ENCODE measurements at places on chromosomes 7 and 10.

GRCh38 chr10:77381750-77382149 lies 255.9 kb downstream of the KCNMA1 start:
- no peak for DNase-seq

DNA sequence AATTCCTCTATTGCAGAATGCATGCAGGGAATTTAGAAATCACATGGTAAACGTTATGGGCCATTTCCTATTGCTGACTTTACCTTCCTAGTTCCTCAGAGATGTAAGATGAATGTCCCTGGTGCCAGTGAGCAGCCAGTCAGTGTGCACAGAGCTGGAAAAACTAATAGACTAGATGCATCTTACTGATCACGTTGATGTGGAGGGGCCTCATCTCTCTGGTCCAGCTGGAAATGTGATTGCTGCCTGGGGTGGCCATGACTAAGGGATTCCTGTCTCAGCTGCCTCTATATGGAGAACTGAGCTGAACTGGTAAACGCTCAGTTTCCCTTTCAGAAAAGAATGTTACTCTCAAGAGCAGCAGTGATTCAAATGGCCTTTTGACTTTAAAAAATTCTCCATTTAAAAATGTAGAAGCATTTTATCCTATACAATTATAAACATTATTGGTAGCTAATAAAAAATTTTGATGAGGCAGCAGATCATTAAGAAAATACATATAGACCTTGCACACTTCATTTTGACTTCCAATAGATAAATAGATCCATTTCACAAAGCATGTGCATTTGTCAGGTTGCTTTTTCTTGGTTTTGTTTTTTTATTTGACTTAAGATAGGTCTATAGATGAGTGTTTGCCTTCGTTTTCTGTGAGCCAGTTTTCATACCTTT lies 80.5 kb upstream of the INSYN2A start:
- DNase-seq: no peak

DNA sequence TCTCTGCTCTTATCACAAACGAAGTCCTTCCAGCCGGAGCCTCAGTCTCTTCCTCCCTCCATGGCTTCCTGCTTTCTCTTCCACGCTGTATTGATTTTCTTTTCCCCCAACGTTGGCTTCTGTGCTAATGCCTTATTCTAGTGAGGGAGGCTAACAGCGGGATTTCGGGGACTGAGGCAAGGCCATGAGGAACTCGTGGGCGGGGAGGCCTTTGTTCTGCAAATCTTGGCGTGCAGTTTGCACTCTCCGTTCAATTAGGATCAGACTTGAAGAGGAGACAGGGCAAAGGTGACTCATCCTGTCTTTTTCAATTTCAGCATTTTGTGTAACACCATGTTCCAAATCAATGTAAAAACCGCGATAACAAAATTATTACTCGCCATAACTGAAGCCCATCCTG lies 25.3 kb downstream of the EN2 start:
- DNase-seq: no peak

DNA sequence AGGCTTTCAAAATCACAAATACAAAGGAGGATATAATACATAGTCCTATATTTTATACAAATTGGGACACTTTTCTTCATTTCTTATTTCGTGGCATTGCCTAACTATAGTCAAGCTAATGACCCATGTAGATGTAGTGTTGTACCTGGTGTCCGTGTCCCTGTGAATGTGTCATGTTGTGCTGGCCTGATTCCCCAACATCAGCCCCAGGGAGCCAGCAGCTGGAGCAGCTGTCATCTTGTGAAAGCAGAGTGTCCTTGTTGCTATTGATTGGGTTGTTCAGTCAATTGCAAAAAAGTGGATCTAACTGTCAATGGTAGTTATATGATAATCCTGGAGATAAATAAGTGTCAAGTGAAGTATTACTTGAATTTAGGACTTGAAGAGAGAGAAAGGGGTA lies 86.3 kb downstream of the KAT6B start:
- DNase-seq: no peak

DNA sequence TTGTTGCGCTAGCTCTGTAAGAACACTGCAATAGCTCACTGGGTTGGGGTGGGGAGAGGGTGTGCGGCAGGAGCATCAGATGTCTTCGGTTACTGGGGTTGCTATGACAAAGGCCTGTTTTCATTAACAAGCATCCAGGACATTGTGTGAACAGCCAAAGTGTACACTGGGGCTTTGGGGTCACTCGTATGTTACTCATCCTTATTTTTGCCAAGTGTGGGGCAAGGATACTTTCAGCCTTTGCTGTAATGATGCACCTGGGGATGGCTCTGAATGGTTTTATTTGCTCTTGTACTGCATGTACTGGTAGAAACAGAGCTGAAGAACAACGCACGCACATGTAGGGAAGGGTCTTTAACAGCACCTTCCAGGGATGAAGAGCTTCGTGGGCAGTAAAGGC lies 73.0 kb upstream of the AFAP1L2 start:
- no peak for DNase-seq

- no peak for DNase-seq
These were observed 176.2 kb downstream of the TWIST1 start for GRCh38 chr7:18941207-18941606.

DNA sequence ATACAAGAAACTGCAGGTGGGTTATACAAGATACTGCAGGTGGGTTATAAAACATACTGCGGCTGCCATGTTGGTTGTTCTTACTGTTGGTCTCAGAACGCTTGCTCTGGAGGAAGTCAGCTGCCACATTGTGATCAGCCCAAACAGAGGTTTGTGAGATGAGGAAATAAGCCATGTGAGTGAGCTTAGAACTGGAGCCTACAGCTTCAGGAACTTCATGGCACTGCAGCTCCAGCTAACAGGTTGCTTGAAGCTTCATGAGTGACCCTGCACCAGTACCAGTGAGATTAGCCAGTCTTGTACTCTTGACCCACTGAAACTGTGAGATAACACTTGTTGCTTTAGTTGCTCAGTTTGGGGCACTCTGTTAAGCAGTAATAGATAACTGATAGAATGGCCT lies 74.5 kb upstream of the PRKCQ start:
- DNase-seq: no peak

- DNase-seq: no peak
These were observed 119.5 kb downstream of the RUNDC3B start for GRCh38 chr7:87747681-87748080.

- DNase-seq: no peak
These were observed 80.0 kb upstream of the PCDH15 start for GRCh38 chr10:54880996-54881395.

DNA sequence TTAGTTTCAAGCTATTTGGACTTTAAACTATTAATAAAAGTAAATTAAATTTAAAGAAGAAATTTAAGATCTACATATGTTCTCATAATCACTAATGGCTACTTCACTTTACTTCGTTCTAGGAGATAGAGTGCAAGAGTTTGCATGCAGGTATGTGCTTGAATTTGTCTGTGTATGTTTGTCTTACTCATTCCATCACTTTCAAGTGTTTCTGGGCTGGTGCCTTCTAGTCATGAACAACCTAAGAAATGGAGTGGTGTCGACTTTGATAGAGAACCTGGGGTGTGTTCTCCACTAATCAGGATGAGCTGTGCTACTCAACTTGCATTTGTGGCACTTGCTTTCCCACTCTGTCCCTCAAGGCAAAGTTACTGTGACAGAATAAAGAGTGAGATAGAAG lies 169.9 kb downstream of the KCND2 start:
- DNase-seq: no peak

DNA sequence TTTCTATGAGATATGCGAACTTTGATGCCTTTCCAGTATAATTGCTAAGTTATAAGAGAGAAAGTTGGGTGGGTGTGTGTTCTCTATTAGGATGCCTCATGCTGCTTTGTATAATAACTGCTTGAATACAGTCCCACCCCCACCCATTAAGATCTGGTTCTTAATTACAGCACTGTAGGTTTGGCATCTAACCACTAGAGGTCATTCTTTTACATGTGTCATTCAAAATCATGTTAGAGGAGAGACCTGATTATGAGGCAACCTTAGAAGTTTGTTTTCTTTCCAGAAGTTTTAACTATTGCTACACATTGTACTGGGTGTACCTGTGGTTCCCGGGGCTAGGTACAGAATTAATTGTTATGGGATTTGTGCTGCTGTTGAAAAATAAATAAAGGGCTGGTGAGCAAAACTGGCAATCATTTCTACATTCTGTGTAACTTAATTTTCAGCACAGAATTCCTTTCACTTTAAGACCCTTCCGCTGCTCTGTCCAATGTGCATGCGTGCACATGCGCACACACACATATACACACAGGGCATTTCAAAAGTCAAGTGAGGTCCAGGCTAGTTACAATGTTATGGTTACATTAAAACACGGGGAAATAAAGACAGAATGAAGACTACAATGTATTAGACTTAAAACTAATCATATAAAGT lies 1156.3 kb downstream of the SORCS3 start:
- DNase-seq: no peak

GRCh38 chr7:117458977-117459583 lies 20.7 kb upstream of the CFTR start:
- no peak for DNase-seq

GRCh38 chr7:115070311-115070710 lies 148.4 kb downstream of the MDFIC start:
- no peak for DNase-seq

DNA sequence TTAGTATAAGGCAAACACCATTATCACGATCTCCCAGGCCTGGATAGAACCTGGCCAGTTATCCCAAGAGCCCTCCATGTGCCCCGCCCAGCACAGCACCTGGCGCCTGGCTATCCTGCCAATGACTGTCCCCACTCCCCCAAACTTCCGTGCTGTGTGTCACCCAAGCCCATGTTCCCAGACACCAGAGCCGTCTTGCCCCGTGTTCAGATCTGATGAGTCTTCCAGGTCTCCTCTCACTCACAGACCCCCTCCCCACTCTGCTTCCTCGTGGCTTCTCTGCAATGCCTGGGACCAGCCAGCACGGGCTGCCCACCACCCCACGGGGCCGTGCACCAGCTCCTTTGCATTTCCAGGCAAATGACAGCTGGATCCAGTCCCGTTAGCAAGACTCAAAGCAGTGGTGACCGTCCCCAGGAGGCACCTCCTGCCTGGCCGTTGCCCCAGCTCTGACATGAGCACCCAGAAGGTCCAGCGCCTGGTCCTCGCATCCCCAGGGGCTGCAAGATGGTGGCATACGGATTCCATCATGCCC lies 43.8 kb upstream of the INPP5A start:
- DNase-seq: no peak

DNA sequence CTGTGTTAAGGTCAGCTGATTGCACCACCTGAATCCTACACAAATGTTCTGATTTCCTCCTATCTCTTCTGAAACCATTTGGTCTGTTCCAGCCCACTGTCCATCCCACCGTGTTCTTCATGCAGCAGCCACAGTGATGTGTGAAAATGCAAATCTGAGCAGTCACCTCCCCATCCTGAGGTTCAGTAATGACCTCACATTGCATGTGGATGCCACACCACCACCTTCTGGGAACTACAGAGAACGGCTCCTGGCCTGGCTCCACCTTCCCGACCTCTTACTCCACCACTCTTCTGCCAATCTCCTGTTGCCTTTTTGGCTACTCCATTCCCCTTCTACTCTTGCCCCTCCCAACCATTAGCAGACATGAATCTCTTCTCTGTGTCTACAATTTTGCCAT lies 244.4 kb downstream of the TNS3 start:
- no peak for DNase-seq

DNA sequence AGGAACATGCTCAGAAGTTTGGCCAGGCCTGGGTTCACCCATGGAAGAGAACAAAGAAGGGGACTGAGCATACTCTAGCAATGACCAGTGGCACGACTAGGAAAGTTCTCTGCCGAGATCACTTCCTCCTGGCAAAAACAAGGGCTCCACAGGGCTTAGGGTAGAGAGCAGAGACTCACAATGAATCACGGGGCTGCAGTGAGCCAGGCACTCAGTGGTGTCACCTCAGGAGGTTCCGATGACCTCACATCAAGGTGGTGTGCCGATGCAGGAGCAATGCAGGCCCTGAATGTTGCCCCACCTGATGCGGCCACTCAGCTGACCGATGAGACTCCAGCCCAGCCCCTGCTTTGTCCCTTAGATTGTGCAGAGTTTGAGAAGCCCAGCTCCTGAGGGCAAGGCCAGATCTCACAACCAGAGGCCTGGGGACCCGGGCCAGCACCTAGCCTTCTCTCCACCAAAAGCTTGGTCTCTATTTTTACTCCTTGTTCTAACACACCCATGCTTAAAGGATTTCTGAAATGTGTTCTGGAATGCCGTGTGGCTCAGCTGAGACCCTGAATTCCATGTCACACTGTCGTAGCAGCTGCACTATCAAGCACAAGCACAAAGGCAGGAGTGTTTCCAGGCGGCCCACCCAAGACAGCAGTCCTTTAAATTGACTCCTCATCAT lies 60.9 kb downstream of the COBL start:
- no peak for DNase-seq

GRCh38 chr7:50268990-50269389 lies 35.5 kb upstream of the IKZF1 start:
- no peak for DNase-seq

DNA sequence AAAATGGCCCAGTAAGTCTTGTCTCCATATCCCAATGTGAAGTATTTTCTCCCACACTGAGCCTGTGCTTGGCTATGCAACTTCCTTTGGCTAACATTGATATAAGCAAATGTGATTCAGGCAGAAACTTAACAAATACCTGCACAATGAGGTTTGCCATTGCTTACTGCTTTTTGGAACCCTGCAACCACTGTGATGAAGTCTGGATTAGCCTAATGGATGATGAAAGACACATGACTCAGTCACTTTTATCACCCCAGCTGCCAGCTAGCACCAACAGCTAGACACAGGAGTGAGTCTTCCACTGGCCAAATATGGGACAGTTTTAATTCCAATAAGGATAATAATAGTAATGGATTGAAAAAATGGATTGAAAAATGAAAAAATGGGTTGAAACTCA lies 854.5 kb downstream of the GRM8 start:
- no peak for DNase-seq

DNA sequence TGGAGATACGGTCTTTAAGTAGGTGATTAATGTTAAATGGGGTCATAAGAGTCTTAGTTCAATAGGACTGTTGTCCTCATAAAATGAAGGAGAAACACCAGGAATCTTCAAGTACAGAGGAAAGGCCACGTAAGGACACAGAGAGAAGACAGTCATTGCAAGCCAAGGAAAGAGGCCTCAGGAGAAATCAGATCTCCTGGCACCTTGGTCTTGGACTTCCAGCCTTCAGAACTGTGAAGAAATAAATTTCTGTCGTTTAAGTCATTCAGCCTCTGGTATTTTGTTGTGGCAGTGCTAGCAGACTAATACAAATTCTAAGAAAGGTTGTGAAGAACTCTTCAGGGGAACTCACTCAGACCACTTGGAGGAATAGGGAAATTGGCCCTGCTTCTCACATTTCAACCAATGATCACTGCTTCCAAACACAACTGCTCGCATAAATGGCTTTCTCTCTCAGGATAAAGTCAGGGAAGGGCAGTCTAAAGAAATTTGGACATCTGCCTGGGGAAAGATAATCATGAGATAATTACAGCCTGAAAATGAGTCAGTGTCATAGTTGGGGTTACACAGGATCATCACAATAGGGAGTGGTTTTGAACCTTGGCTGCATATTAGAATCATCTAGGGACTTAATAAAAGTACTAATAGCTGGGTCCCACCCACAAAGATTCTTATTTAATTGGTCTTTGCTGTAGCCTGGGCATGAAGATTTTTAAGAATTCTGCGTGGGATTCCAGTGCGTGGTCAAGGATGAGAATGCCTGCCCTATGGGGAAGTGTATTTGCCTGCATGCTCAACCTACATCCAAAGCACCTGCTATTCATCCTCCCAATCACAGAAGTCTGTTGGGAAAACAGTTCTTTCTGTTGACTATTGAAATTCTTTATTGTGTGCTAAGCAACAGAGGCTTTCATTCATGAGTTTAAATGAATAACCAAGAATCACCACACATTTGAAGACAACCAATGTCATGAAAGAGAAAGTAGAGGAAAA lies 310.6 kb upstream of the PLXDC2 start:
- no peak for DNase-seq
